Lower lobe of right lung (tissue), 2 donors: ENCODE measurements at places on chromosomes 1 and 21.

GRCh38 chr1:184820956-184821355 lies 66.3 kb upstream of the EDEM3 start:
- no peak for DNase-seq

- DNase-seq: peak; percentile 10
Observed at GRCh38 chr21:44006656-44007055, 5.5 kb upstream of the TRAPPC10 start.

DNA sequence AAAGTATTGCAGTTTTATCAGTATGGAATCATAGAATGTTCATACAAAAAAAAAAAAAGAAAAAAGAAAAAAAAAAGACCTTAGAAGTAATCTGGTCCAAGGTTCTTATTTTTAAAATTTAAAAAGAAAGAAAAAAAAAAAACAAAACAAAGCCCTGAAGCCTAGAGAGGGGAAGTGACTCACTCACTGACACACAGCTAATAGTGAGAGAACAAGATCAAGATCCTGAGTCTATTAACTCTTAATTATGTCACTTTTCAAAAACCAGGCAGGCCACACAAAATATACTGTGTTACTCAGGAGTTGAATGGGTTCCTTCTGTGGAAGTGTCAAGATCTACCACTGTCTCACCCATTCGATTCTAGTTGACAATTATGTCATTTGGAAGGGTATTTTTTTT lies 433.9 kb upstream of the DAB1 start:
- DNase-seq: no peak

GRCh38 chr1:172887162-172887561 lies 163.6 kb downstream of the TNFSF18 start:
- no peak for DNase-seq
